IPS DF 19.7 (cell line): ENCODE measurements at places on chromosomes 5 and 9.

DNA sequence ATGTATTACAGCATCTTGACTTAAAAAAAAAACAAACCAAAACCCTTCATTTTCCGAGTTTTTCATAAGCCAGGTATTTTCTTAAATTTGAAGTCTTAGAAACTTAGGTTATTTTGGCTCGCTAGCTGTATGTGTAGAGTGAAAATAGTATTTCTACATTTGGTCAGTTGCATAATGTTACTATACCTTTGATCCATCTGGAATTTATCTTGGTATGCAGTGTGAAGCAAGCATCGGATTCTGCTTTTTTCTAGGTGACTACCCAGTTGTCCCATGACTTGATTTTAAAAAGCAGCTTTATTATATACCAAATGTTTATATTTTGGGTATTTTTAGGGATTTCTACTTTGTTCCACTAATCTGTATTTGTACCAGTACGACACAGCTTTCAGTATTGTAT lies 27.7 kb downstream of the UBAP1 start:
- DNase-seq = no peak

DNA sequence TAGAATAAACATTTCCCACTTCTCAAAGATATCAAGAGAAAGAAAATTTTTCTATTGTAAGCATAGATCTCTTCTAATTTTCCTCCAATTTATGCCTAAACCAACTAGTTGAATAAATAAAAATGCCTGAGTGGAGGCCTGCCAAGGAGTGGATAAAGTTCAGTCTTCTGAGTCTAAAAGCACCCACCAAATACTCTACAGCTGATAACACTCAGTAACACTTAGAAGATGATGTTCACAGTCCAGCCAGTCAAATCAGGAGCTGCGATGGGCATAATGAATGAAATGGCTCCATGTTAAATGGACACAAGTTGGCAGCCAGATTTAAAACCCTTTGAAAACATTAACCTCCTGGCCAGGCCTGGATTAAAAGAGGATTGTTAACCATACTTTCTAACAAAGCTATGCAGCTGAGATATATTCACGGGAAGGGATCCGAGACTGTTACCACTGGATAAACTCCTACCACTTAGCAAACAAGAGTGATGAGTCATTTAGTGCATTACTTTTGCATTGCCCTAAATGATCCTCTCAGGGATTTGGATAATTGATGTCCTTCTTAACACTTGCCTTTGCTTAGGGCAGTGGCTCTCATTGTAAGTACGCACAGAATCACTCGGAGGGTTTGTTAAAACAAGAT lies 63.7 kb upstream of the CCDC112 start:
- DNase-seq = no peak

DNA sequence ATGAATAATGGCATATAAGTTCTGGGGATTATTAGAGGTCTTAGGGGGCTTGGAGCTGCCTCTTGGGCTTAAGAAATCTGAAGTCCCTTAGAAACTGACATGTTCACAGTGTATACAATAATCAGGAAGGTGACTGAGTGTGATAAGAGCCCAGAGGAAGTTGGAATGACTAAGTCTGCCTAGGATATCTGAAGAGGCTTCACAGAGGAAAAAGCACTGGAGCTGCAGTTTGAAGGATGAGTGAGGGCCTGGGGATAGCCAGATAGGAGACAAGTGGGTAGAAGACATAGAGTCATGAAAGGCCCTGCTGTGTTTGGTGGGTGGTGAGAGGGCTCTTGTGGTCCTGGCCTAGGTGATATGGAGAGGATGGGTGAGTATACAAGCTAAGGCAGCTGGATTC lies 8.8 kb downstream of the NEUROG1 start:
- DNase-seq = no peak

DNA sequence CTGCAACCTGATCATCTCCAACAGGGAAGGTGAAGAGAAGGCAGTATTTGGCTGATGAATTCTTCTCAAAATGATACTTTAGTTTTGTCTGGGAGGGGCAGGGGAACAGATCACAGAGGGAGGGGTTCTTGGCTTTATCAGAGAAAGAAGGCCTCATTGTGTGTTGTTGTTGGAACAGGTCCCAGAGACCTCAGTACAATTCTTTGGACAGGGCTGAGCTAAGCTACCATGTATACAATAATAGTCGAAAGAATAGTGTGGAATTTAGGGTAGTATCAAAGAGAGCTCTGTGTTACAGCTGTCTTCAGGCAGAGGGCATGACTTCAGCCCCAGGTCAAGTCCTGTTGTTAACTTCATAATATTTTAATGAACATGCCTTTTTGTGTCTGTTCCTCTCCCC lies 39.9 kb downstream of the ARHGAP26 start:
- no peak for DNase-seq

GRCh38 chr9:90698871-90699440 lies 56.3 kb upstream of the DIRAS2 start:
- DNase-seq = no peak

- no peak for DNase-seq
Observed at GRCh38 chr5:140328036-140328764, 18.2 kb downstream of the HBEGF start.

GRCh38 chr5:79547982-79548381 lies 34.0 kb upstream of the HOMER1 start:
- no peak for DNase-seq
